ENCODE measurements at places on chromosomes 2 and 18.

DNA sequence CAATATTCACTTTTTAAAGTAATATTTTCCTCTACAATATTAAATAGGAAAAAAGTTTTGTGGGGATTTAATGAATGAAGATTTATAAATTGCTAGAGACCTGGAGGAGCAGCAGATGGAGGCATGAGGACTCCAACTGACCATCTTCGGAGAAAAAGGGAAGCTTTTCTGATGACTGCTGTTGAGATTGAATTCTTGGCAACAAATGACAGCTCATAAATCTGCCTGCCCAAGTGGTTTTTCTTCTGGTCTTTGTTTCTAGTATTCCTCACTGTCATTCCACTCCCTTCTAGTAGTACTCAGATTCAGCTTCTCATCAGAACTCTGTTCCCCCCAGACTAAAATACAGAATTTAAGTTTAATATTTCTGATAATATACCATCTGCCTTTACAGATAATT lies 157.0 kb downstream of the EML6 start:
- DNase-seq = no peak

- DNase-seq = peak; percentile 31
Measured at GRCh38 chr2:181810823-181811695, 80.5 kb upstream of the ITPRID2 start.

GRCh38 chr18:70373042-70373519 lies 84.2 kb downstream of the SOCS6 start:
- no peak for DNase-seq

DNA sequence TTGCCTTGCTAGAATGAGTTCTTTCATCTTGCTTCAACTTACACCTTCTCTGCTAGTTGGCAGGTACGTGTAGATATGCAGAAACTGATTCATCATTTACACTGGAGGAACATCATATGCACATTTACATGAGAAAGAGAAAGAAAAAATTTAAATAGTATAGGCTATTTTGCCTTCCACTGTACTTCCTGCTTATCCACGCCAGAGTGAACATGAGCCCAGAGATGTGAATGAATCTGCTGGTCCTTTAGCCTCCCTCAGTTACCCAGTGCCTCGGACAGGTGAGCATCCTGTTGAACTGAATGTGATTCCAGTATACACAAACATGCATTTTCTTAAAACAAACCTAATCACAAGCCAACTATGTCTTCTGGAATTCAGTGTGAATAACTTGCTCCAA lies 83.6 kb downstream of the SESTD1 start:
- DNase-seq = no peak

DNA sequence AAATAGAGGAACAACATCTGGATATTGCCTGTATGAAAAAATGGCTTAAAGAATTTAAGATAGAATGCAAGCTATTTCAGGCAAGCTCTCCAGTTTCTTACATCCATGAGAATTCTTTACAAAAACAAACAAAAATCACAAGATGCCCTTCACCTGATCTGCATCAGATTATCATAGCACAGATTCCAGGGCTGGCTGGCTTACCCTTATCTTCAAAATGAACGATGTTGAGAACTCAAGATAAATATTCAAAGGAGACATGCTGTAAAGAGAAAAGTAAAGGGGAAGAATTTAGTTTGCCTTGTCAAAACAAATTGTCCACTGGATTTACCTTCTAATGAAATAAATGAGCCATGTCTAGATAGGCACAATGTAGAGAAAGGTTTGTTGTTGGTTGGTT lies 18.7 kb upstream of the SLC40A1 start:
- no peak for DNase-seq

GRCh38 chr2:157898591-157898996 lies 22.5 kb upstream of the ACVR1 start:
- DNase-seq = peak; percentile 46

DNA sequence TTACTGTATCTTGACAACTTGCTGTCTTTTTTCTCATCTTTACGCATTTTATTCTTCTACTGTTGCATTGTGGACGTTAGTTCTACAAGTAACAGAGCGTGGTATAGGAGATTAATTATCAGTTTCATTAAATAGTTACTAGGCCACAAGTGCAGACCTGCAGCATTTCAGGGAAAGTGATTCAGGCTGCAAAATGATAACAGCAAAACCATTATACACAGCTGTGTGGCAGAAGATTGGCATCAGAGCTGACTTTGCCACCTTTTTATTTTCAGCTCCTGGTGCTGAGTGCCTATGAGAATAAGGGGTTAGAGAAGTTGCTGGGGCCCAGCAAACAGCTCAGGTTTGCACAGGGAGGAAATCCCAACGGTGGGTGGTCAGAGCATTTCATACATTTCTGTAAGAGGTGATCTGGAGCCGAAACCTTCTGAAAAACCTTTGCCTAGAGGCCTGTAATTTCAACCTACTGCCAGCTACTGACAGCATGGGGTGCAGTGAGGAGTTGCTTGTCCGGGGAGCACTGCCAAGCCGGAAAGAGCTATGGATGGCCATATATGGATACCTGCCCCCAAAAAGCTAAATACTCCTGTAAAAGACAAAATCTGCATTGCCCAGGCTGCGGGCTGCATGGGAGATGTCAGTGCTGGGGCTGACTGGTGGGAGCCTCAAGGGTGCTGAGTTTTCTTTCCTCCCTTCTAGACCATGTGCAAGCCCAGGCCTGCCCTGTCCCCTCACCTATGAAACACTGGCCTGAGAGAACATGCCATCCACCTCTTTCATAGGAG lies 2.7 kb upstream of the CCBE1 start:
- no peak for DNase-seq

GRCh38 chr18:49915352-49915751 lies 102.0 kb upstream of the ACAA2 start:
- no peak for DNase-seq

GRCh38 chr2:204234879-204235278 lies 298.3 kb downstream of the ICOS start:
- no peak for DNase-seq

GRCh38 chr2:106117882-106118684 lies 76.0 kb downstream of the UXS1 start:
- no peak for DNase-seq

DNA sequence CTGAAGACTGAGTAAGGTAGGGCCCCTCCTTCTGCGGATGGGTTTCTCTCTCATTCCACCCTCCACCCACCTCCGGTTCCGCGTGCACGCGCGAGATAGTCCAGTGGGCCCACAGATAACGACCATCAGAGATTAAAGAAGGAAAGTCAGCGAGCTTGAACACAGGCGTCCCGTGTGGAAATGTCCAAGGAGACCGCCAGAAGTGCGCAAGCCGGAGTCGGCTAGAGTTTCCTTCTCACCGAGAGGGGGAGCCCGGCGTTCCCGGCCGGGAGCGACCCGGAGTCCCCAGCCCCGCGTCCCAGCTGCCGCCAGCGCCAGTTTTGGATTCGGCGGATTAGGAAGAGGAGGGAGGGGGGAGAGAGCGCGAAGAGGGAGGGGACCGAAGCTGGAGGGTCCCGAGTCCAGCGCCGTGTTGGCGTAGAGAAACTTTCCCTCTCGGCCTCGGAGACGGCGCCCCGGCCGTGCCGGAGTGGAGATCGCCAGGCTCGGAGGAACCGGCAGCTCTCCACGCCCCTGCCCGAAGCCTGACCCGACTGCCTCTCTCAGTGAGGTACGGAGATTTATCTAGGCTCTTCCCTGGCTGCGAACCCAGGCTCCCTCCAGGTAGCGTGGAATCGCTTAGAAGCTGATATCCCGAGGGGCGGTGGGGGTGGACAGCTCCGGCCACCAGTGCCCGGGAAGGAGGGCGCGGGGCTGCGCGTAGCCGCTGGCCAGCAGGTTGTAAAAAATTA lies at the start of gene GULP1:
Gene GULP1 (plus strand): TSS at position 258 of the 731 bp plus-strand sequence. CDS start 185,829 bp downstream, outside the sequence.
- peak; percentile 63 for DNase-seq

- DNase-seq = no peak
Measured at GRCh38 chr2:125169022-125169763, 1144.1 kb downstream of the CNTNAP5 start.

- no peak for DNase-seq
Measured at GRCh38 chr18:26134107-26134506, 438 bp downstream of the PSMA8 start.

- DNase-seq = no peak
Measured at GRCh38 chr2:75595541-75596395, 35.0 kb upstream of the EVA1A start.
